ENCODE measurements at places on chromosomes 2 and 18.
A peak's percentile ranks its signal among the peaks of the same experiment; 100 is the strongest.

- H3K27ac ChIP-seq: no peak overlapping the region
- DNase-seq: peak; percentile 52
- no peaks in the 10 kb centered on the region for H3K27me3 ChIP-seq
Measured at GRCh38 chr2:68709421-68709911, 25.1 kb upstream of the ARHGAP25 start.

DNA sequence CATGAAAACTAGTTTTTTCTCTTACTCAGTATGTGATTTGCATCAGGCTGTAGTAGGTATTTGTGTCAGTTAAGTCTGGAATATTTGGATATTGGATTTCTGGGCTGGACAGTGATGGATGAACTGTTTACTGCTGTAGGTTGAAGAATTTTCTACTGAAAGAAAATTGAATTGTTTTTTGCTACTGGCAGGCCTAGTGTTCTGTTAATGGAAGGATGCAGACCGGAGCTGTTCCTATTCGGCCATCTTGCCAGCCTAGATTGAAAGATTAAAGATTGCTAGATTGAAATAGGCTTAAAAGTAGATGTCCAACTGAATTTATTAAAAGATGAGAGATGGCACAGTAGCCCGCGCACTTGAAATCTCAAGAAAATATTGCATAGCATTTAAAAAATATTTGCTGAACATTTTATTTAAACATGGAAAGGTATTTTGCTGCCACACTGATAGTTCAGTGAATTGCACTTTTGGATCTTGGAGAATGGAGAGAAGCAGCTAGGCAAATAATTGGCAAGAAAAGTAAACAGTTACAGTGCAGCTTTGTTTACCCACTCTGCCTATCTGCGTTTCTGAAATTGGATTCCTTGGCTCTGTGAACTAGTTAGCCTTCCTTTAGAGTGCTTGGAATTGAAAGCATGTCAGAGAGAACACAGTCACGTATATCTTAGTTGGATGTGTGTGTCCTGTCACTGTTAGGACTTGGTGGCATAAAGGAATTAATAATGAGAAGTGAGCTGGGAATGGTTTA is 54.1 kb downstream of the EPB41L5 start:
- no peak overlapping the region for H3K4me3 ChIP-seq
- H3K4me1 ChIP-seq: no peaks in the 10 kb centered on the region
- no peak for DNase-seq
- no peak overlapping the region for H3K27ac ChIP-seq
- no peaks in the 10 kb centered on the region for H3K27me3 ChIP-seq

DNA sequence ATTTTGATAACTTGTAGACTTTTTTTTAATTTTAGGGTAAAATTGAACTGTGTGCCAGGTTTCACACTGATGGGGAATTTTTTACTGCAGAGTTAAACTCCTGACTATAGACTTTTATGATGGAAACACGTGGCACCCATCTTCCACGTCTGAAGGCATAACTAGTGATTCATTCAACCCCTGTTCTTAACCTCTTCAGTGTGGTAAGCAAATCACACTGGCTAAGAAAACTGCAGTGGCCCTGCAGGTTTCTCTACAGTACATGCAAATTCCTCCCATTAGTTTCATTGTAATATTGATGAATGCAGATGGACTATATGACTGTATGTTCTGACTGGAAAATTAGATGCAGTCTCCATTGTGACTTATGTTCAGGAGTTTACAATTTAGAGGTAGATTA is 47.2 kb downstream of the SMAD4 start:
- H3K27me3 ChIP-seq: no peaks in the 10 kb centered on the region
- DNase-seq: no peak

DNA sequence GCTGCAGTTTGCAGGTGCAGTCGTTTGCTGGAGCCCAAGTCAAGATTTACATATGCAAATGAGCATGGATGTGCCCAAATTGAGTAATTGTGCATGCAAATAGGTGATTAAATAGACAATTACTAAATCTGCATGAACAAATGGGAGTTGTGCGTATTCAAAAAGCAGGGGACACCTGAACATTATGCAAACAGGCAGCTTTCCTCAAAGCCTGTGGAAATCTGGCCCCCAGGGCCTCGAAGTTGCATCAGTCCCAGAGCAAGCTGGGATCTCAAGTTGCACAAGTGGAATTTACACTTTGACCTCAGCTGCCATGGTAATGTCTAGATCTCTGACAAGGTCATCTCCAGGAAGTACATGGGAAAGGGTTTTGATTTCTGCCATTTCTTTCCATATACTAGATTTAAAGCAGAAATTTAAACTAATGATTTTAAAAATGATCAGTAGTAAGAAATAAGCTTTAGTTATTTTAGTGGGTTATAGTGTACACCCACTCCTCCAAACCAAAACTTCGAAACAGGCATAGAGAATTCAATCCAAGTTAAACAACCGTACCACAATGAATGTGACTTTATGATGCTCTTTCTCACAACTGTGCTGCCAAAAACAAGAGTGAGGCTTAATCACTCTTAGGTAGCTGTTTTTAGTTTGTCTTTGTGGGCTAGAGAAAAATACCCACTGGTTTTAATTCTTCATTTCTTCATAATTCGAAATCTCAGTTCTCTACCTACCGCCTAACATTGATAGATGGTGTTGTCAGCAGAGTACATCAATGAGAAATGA is 110.7 kb downstream of the RND3 start:
- H3K27ac ChIP-seq: no peak overlapping the region
- no peak overlapping the region for H3K4me3 ChIP-seq
- no peaks in the 10 kb centered on the region for H3K4me1 ChIP-seq
- DNase-seq: no peak

GRCh38 chr2:239365071-239365781 is 35.6 kb downstream of the HDAC4 start:
- no peak for DNase-seq
- no peak overlapping the region for H3K4me3 ChIP-seq
- H3K27me3 ChIP-seq: no peaks in the 10 kb centered on the region
- no peaks in the 10 kb centered on the region for H3K36me3 ChIP-seq
- no peak overlapping the region for H3K27ac ChIP-seq
- no peaks in the 10 kb centered on the region for H3K4me1 ChIP-seq

GRCh38 chr2:144711084-144711483 is 191.2 kb upstream of the ZEB2 start:
- no peaks in the 10 kb centered on the region for H3K27me3 ChIP-seq
- no peak overlapping the region for H3K4me3 ChIP-seq
- no peak for DNase-seq
- H3K27ac ChIP-seq: no peak overlapping the region

DNA sequence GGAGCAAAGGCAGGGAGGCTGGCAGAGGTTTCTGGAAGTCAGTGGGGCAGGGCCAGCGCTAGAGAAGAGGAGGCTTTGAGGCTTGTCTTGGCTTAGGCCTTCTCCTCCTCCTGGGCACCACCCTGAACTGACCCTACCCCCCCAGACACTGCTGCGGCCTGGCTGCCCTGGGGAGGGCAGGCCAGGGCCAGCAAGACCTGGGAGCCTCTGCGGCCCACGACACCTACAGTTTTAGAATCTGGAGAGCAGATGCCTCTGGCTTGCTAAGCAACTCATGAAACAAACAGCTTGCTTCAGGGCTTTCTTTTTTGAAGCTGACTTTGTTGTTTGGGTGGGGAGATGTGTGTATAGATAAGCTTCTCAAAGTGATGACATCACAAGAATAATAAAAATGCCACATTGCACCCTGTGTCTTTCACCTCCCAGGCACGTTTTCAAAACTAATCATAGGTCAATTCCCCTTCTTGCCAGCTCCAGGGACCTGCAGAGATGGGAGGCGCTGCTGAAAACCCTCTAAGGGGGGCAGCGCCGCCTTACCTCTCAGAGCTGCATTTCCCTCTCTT is 46.2 kb upstream of the SMAD7 start:
- DNase-seq: no peak
- peaks cover 9% of the 10 kb centered on the region for H3K4me1 ChIP-seq
- H3K36me3 ChIP-seq: no peaks in the 10 kb centered on the region
- H3K27me3 ChIP-seq: no peaks in the 10 kb centered on the region

DNA sequence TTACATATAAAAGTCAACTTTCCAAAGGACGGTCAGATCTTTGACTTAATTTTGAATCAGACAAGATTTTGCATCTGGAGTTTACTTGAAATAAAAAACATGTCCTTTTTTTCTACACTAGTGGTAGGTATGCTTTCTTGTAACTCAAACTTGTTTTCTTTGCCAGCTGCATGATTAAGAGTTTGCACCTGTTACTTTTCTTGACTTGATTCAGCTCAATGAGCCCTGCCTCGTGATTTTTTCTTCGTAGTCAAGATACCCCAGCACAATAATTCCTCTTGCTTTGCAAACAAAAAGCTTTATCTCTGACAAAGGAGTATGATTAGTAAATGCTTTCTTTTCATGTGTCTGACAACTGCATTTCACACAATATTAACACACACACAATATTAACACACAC is 82.3 kb downstream of the FBXO15 start:
- no peaks in the 10 kb centered on the region for H3K36me3 ChIP-seq
- no peak overlapping the region for H3K27ac ChIP-seq
- DNase-seq: no peak
- no peak overlapping the region for H3K4me3 ChIP-seq
- peaks cover 2% of the 10 kb centered on the region for H3K4me1 ChIP-seq

DNA sequence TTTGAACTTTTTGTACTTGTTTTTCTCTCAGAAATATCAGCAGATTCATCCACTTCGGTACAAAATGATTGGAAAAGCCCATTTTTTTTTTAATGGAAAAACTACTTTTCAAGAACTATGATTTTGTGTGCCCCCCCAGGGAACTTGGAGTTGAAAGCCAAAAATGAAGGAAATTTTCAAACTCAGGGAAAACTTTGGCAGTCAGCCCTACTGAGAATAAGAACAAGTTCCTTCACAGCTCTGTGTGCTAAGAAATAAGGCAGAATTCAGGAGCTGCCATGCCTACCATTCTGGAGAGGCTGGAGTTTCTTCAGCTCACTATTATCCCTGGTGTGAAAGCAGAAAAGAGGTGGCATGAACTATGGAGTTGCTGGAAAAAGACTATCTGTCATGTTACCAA is 226.0 kb upstream of the SLC35G4 start:
- no peaks in the 10 kb centered on the region for H3K4me1 ChIP-seq
- DNase-seq: no peak
- H3K36me3 ChIP-seq: no peaks in the 10 kb centered on the region
- H3K27ac ChIP-seq: no peak overlapping the region
- H3K4me3 ChIP-seq: no peak overlapping the region
- no peaks in the 10 kb centered on the region for H3K27me3 ChIP-seq

GRCh38 chr2:150051004-150051403 is 436.5 kb downstream of the RND3 start:
- H3K4me1 ChIP-seq: no peaks in the 10 kb centered on the region
- H3K36me3 ChIP-seq: no peaks in the 10 kb centered on the region
- no peak overlapping the region for H3K4me3 ChIP-seq
- no peaks in the 10 kb centered on the region for H3K27me3 ChIP-seq
- DNase-seq: no peak

GRCh38 chr2:122341007-122341406 is 585.6 kb downstream of the TSN start:
- no peaks in the 10 kb centered on the region for H3K27me3 ChIP-seq
- DNase-seq: no peak
- no peak overlapping the region for H3K4me3 ChIP-seq

GRCh38 chr2:45006041-45006941 is 3.0 kb downstream of the SIX2 start:
- peaks cover 91% of the 10 kb centered on the region for H3K27me3 ChIP-seq
- peaks cover 13% of the 10 kb centered on the region for H3K36me3 ChIP-seq
- no peak overlapping the region for H3K4me3 ChIP-seq
- DNase-seq: no peak

DNA sequence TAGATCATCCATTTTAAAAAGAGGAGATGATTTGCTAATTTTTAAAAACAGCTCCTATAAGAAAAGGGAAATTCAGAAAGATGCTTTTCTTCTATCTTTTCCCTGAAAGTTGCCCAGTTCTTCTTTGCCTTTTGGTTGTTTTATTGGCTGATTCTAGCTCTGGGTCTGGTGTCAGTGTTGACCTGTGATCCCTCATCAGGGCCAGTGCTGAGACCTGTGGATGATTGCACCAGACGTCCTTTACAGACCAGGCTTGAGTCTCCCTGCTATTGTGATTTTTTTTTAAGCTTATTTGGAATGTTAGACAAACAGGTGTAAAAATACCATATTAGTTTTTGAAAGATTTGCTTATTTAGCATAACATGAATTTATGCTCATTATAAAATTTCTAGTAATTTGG is 88.2 kb downstream of the ACSL3 start:
- no peaks in the 10 kb centered on the region for H3K27me3 ChIP-seq
- no peaks in the 10 kb centered on the region for H3K36me3 ChIP-seq
- no peak overlapping the region for H3K4me3 ChIP-seq
- DNase-seq: no peak
- no peaks in the 10 kb centered on the region for H3K4me1 ChIP-seq

- H3K36me3 ChIP-seq: no peaks in the 10 kb centered on the region
- H3K27ac ChIP-seq: no peak overlapping the region
- H3K27me3 ChIP-seq: peaks cover 22% of the 10 kb centered on the region
Measured at GRCh38 chr18:13872932-13873331, 42.4 kb downstream of the MC2R start.

DNA sequence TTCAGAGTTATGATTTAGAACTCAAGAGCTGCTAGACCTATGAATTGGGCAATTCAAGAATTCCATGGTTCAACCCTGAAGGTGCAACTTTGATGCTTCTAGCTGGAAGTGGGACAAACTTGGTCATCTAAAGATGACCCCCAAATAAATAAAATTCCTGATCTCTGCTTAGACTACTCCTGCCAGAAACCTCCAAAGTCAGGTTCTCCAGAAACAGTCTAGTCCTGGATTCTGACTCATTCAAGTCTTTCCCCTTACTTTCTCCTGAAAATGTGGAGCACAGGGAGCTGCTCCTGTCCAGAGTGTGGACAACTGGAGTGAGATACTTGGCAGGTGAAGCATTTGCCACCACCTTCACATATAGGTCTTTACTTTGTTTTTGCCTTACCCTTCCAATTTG is 557.7 kb upstream of the TNP1 start:
- H3K27ac ChIP-seq: no peak overlapping the region
- no peaks in the 10 kb centered on the region for H3K27me3 ChIP-seq

DNA sequence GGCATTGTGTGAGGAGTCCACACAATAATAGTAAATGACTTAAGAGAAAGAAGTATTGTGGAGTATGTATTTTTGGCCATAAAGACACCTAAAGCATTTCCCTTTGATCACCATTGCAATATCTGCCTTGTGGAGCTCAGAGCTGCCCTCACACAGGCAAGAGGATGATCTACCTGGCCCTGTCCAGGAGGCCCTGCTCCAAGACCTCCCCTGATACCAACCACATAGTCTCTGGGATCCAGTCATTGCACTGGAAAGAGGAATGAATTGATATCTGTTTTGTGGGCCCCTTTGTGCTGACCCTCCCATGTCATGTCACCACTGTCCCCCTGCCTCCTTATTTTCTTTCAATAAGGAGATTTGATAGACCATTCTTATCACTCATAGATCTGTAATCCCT is 430.6 kb upstream of the TNP1 start:
- no peak overlapping the region for H3K4me3 ChIP-seq
- peaks cover 4% of the 10 kb centered on the region for H3K36me3 ChIP-seq
- no peak overlapping the region for H3K27ac ChIP-seq
- no peak for DNase-seq
- peaks cover 6% of the 10 kb centered on the region for H3K4me1 ChIP-seq

Measured in H1 (cell line).